ENCODE measurements at places on chromosomes 16 and 17.
A peak's percentile ranks its signal among the peaks of the same experiment; 100 is the strongest.

- no peak for ATAC-seq
Measured at GRCh38 chr17:36705283-36705795, 104.0 kb downstream of the MRM1 start.

- ATAC-seq, result peak; percentile 58
Measured at GRCh38 chr17:15456972-15457722, 10.3 kb downstream of the CDRT4 start.

DNA sequence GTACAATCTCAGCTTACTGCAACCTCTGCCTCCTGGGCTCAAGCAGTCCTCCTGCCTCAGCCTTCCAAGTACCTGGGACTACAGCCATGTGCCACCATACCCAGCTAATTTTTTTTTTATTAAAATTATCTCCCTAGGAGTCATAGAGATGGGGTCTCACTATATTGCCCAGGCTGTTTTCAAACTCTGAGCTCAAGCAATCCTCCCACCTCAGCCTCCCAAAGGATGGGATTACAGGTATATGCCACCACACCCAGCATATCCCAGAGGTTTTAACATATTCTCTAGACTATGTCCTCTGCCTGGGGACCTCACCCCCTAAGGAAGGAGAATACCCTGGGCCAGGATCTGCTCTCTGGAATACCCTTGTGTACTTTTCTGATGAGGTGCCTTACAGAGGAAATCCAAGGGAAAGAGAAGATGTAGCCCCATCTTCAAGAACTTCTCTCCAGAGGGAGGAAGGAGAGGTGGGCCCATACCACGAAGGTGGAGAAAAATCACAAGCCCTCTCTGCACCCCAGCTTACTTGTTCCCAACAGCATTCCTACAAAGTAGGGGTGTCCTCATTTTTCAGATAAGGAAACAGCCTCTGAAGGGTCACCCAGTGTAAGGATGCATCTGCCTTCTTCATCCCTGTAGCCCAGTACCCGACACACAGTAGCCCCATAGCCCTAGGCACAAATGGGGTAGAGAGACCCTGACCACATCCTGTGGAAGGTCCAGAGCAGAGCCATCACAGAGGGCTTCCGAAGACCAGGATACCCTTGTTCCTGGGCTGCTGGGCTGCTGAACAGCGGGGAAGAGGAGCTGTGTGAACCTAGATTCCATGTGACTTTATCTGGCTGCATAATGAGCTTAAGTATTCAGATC, 151.6 kb downstream of the SOCS1 start:
- no peak for ATAC-seq

DNA sequence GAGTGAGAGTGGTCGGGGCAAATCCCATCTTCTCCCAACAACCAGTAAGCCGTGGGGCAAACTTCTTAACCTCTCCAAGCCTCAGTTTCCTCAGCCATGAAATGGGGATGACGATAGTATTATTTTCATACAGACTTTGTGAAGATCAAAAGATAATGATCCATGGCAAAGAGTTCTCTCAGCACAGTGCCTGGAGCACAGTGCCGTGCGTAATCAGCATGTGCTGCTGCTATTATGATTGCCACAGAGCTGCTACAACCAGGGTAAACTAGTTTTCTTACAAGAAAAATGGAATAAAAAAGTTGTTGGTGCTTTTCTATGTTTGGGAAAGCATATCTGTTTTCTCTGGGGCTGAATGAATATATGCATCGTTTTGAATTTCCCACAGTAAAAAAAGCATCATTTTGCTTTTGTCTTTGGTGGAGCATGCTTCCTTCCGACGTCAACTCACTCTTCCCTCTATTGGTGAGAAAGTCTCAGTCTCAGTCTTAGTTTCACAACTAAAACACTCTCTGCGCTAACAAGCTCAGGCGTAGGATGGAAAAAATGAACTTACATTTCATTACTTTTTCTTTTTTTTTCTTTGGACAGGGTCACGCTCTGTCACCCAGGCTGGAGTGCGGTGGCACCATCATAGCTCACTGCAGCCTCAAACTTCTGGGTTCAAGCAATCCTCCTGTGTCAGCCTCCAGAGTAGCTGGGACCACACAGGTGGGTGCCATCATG, 37.2 kb downstream of the CDK5R1 start:
- ATAC-seq, result no peak

GRCh38 chr16:79212114-79212791, 388.3 kb downstream of the MAF start:
- no peak for ATAC-seq

DNA sequence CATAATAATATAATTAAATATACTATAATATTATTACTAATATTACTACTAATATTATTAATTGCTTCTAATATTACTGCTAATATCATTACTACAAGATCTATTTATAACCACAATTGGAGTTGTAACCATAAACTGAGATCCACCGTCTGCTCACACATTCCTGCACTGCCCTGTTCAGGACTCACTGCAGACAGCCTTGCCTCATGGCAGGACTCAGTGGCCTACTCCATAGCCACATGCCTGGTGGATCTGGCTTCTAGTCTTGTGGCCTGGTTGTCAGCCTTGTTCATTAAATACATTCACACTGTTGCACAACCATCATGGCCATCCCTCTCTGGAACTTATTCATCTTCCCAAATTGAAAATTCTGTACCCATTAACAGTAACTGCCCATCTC, 48.0 kb downstream of the SRL start:
- no peak for ATAC-seq

DNA sequence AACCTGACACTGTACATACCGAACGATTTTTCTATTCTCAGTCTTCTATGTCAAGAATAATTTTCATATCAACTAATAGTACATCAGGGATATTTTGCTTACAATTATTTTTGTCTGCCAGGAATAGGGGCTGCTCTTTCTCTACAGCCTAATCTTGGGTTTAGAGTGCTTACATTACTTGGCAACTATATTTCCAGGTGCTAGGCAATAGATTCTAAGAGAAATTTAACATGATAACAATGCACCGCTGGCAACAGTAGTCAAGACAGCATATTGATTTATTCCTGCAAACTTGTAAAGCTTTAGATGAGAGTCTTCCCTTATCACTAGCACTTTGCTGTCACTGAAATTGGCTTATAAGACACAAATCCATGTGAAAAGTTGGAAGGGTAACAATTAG, 935.9 kb downstream of the CDH11 start:
- no peak for ATAC-seq

DNA sequence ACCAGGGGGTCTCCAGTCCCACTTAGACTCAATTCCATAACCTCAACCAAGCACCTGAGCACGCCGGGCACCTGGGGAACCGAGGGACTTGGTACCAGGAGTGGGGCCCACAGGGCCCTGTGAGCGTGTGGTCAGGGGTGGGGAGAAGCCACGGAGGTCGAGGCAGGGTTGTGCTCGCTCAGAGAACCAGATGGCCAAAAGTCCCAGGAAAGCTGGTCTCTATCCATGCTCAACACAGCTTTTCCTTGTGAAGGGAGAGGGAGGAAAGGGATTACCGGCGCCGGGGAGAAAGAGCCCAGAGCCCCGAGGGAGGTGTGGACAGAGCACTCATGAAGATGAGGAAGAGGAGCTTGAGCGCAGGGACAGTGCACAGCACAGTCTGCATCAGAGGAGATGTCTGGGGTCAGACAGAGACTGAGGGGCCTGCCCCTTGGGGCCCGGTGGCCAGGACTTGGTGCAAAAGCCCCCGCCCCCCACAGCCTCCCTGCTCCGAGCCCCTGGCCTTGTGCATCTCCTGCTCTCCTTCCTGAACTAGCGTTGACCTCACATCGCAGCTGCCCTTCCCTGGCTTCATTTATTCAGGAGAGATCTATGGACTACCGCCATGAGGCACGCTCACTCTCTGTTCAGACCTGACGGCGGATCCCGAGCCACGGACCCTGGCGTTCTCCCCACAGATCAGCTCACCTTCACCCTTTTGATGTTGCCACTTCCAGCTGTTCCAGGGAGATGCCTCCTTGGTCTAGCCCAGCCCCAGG, 355.4 kb upstream of the TNRC6C start:
- ATAC-seq, result peak; percentile 38

GRCh38 chr17:1144162-1144561, 35.6 kb downstream of the ABR start:
- ATAC-seq, result no peak

DNA sequence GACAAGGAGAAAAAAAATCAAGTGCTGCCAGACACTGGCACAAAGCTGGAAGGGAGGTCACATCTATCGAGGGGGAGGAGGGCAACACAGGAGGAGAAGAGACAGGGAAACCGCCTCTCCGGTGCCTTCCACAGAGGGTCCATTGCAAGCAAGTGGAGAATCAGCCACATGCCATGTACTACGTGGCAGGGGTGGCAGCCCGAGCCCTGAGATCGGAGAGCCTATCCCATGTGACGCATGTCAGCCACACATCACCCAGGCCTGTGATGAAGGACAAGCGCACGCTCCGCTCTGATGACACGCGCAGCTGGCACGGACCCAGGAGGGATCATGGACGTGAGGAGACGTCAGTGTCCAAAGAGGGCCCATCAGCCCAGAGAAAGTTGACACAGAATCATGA, 30.1 kb downstream of the ADCY9 start:
- no peak for ATAC-seq

- ATAC-seq, result peak; percentile 91
Measured at GRCh38 chr17:50304781-50305404, 30.6 kb downstream of the TMEM92 start.

DNA sequence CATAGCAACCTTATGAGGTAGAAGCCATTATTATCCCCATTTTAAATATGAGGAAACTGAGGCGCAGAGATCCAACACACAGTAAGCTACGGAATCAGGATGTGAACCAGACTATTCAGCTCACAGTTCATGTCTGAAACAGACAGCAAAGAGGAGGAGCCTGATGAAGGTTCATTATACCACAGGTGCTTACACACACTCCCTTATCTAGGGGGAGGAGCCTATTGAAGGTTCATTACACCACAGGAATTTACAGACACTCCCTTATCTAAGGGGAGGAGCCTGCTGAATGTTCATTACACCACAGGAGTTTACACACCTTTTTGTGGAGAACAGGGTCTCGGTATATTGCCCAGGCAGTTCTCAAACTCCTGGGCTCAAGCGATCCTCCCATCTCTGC, 21.9 kb downstream of the C16orf95 start:
- no peak for ATAC-seq

- no peak for ATAC-seq
Measured at GRCh38 chr17:74738051-74738996, 1.3 kb downstream of the RAB37 start.

DNA sequence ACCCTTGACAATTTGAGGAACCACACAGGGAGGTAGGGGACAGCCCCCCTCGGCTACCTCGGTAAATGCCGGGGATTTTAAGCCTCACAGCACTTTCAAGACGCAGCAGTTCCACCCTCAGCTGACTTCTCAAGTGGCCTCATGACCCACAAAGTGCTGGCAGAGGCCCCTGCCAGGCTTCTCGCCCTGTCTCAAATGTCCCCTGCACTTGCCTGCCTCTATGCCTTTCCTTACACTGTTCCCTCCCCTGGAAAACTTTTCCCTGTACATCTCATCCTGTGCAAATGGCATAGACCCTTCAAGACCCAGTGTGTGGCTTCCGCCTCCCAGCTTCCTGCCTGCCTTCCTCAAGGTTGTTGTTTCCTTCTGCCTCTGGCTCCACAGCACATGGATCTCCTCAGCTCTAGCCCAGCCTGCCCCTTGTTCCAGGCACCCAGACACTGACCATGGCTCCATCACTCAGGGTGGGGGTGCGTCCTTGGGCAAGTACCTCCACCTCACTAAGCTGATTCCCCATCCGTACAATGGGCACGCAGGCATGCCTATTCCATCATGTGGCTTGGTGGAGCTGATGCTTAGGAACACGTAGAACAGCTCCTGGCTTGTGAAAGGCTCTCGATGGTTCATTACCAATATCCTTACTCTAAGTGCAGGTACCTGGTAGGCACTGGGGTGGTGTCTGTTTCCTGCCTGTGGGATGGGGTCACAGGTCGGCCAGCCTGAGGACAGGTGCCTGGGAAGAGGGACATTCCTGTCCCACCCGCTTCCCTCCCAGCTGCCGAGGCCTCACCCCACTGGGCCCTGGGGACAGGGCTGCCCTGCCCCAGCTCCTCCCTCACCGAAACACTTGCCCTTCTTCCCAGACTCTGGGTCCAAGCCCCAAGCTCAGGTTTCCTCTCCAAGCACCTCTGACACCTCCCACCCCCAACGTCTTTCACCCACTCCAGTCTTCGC, 24.0 kb downstream of the MMP15 start:
- ATAC-seq, result no peak

DNA sequence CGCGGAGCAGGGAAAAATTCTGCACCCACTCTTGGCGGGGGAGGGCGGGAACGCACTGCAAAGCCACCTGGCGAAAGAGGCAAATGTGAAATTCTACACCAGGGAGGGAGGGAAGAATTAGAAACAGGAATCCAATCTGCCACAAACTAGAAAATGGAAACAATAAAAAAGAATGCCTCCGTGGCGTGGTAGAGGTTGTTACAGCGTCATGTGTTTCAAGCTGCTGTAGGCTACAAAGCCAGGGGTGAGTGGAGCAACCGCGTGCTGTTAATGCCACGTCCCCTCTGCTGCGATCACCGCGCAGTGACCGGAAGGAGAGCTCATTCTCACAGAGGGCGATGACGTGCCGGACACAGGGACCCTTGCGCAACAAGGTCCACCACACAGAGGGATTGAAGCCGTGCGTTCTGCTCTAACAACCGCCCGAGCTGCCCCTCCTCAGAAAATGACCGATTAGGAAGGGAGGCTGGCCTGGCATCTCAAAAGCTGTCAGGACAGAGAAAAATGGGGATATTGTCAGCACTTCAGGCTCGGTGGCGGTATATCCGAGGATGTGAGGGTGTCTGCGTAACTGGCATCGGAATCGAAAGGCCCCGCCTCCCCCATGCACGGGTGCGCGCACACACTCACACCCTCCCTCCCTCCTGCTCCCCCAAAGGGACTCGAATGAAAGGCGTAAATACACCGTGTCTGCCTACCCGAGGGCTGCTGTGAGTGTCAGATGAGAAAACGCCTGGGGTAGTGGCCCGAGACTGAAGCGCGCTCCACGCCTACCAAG, 70.8 kb upstream of the TNRC6C start:
- ATAC-seq, result peak; percentile 83

- no peak for ATAC-seq
Measured at GRCh38 chr17:381516-381915, 28.9 kb upstream of the RPH3AL start.

- ATAC-seq, result no peak
Measured at GRCh38 chr17:50627782-50628601, 6.7 kb upstream of the ABCC3 start.

- ATAC-seq, result no peak
Measured at GRCh38 chr16:74726716-74727115, 26.1 kb upstream of the MLKL start.

DNA sequence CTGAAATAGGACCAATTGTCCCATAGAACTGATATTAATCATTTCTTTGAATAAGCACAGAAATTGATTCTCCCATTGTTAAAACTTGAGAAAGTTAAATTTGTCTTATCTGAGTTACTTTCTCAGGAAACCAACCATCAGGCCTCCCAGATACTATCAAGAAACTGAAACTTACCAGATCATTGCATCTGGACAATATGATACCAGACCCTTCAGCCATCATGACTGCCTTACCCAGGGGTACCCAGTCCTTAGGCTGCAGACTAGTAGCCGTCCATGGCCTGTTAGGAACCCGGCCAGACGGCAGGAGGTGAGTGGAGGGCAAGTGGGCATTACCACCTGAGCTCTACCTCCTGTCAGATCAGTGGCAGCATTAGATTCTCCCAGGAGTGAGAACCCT, 7.8 kb downstream of the STXBP4 start:
- no peak for ATAC-seq
